ENCODE measurements at places on chromosomes 2 and 18.

DNA sequence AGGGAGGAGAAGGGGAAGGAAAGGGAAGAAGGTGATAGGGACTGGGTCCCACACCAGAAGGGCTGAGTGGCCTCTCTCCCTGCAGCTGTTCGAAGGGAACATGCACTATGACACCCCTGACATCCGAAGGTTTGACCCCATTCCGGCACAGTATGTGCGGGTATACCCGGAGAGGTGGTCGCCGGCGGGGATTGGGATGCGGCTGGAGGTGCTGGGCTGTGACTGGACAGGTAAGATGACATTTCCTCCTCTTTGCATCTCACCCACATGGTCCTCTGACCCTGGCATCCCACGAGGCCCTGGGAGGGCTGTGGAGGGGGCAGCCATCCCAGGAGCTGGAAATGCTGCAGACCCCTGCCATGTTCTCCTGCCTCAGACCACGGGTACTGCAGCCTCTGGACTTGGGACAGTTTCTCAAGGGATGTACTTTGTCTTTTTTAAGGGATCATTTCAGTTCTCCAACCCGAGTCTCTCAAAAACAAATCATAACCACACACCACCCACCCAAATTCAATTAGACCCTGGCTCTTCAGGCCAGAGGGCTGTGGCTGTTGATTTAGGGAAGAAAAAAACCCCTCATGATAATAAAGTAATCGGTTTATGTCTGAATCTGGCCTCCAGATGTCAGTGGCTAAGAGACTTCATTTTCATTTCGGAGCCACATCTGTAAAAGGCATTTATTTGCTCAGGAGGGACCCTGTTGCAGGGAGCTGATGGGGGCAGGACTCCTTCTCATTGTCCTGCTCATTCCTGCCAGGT is 63.5 kb downstream of the NRP2 start:
- no peak for DNase-seq

DNA sequence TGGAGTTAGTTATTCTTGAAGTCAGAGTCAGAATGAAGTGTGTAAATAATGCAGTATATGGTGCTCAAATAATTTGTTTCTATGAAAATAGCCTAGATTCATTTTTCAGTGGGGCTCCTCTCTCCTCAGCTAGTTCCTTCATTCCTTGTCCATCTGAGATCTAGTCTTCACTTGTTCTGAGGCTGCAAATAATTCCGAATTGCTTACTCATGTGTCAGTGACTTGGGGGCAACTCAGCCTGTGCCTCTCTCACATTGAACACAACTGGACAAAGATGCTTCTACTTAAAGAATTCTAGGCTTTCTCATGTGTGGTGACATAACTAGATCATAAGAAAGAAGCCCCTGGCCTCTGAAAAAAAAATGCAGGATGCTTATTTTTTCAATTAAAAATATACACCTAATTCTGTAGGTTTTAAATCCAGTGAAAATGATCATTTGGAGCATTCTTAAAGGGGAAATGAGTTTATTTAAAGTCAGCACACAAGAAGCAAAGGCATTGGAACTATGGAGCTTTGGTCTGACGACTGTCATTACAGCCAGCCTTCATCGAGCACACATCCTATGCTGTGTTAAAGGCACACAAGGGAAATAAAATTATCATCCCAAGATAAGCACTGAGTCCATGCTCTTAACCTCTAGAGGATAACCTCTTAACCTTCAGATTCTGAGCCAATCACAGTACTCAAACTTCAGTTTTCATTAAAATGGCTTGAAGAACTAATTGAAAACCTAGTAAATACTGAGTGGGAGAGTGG is 24.8 kb upstream of the SCN7A start:
- DNase-seq, result no peak

DNA sequence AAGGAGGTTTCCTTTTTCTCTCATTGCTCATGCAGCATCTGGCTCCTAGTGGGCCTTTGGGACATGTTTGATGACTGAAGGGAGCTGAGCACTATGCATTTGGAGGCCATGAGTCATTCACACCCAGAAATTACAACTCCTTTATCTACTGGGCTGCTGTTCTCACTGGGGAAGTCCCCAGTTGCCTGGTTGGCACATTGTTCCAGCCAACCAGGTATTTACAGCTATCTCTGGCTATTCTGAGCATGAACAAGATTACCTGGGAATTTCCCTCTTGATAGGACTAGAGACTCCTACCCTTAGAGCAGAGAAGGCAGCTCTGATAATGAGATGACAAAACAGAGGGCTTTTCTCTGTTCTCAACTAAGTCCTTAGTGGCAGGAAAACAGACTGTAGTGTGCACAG is 206.5 kb downstream of the SETBP1 start:
- DNase-seq, result no peak

DNA sequence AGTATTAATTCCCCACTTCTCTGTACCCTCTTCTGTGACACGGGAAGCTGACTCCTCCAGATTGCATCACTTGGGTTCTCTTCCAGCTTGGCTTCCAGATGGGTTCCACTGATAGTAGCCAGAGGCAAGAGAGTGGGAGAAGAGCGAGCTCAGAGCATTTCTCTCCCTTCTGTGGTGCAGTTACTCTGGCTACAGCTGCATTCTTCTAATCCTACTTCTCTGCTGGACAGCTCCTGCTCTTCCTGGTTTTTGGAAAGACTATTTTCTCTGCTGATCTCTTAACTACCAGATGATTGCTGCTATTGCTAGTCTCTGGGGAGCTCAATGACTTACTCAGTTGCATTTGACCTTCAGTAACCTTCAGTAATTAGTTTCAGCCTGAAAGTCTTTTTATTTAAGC is 187.5 kb upstream of the MAP2 start:
- DNase-seq, result no peak

GRCh38 chr2:176817061-176817565 is 395.5 kb upstream of the HNRNPA3 start:
- DNase-seq, result no peak

- DNase-seq, result no peak
Measured at GRCh38 chr18:54767098-54767497, 61.2 kb upstream of the RAB27B start.

- DNase-seq, result no peak
Measured at GRCh38 chr2:200750323-200750910, 61.3 kb upstream of the BZW1 start.

DNA sequence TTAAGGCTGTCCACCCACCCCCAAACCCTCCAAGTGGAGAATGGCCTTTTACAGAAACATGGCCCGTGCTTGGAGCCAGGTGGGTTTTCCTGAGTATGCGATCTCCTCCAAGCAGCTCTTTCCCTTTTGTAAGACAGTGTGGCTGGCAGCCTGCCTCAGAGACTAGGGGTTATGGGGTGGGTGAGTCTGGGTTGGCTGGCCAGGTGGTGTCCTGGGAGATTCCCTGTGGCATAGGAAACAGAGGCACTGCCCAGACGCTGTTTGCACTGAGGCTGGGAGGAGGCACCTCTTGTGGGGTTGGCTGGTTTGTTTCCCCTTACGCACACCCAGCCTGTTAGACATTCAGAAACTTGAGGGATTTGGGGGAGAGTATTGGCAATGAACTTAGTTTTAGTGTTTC is 82.3 kb upstream of the MCFD2 start:
- no peak for DNase-seq

GRCh38 chr2:219692521-219692920 is 65.1 kb downstream of the SLC4A3 start:
- DNase-seq, result no peak

GRCh38 chr2:96869281-96869821 is 529 bp downstream of the SEMA4C start:
- no peak for DNase-seq

GRCh38 chr18:3148930-3149535 is 70.7 kb downstream of the MYOM1 start:
- DNase-seq, result no peak

GRCh38 chr2:157692768-157693167 is 64.1 kb upstream of the ACVR1C start:
- DNase-seq, result no peak

DNA sequence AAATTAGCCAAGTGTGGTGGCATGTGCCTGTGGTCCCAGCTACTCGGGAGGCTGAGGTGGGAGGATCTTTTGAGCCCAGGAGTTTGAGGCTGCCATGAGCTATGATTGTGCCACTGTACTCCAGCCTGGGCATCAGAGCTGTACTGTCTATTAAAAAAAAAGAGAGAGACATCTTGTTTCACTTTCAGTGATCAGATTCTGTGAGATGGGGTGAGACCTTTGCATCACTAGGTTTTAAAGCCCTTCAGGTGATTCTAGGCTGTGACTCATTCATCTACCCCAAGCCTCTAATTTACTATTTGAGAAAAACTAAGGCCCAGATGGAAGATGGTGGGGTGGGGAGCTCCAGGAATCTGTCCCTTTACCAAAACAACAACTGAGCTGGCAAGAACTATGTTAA is 7.1 kb downstream of the C2orf92 start:
- DNase-seq, result no peak

- no peak for DNase-seq
Measured at GRCh38 chr2:104878863-104879512, 25.1 kb downstream of the POU3F3 start.

- no peak for DNase-seq
Measured at GRCh38 chr18:31451625-31452024, 4.1 kb downstream of the DSG3 start.

GRCh38 chr2:20962939-20963557 is 80.8 kb downstream of the APOB start:
- peak; percentile 56 for DNase-seq

DNA sequence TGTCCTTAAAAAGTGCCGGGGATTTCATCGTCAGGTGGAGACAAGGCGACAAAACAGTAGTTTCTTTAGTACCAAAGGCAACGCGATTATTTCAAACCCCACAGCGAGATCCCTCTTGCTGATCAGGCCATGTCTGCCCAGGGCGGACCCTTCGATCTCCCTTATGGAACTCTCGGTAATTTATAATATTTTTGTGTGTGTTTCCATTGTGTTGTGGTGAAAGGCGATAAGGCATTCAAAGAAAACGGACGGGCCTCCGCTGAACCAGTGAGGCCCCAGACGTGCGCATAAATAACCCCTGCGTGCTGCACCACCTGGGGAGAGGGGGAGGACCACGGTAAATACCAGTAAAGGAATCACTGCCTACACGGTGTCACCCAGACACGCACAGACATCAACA is 1.4 kb upstream of the GAD1 start:
- DNase-seq, result no peak

DNA sequence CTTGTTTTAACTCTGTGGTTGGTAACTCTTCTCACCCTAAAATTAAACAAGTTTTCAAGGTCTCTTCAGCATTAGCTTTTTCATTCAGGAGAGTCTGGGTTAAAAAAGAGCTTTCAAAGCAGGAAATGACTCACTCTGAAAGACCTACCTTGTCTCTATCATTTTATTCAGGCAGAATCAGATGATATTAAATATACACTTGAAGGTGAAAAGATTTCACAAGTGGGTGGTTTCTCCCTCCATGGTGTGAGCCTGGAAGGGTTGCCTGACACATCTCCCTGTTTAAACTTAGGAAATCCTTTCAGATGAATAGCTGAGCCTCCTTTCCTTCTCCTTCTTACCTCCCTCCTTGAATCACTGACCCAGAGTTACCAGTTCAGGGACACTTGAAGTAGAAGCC is 1402.0 kb upstream of the PIK3C3 start:
- no peak for DNase-seq

DNA sequence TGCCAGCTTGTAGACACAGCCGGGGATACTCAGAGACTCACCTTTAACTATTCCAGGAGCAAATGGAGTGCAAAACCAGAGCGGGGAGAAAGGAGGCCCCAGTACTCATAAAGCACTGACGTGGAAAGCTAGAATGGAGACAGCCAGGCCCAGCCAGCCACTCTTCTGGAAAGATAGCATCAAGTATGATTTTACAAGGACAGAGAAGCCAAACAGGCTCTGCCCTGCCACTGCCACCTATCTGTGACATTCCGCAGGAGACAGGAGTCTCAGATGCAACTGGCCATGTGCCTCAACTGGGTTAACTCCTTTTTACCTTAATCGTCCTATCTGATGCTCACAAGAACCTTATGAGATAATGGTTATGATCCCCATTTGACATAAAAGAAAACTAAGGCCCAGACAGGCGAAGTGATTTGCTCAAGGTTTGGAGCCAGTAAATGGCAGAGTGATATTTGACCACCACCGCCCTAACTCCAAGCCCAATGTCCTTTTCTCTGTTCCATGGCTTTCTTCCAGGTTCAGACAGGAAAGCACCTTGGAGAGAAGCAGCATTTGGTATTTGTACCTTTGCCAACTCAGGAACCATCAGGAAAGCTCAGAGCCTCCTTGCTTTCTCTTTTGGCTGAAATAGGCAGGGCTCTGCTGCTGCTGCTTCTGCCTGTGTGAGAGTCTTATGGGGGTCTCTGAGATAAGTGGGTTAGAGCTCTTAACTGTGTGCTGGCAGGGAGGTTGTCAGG is 15.6 kb downstream of the KIF3C start:
- DNase-seq, result no peak

GRCh38 chr2:96091141-96091710 is 25.1 kb downstream of the ADRA2B start:
- DNase-seq, result no peak

DNA sequence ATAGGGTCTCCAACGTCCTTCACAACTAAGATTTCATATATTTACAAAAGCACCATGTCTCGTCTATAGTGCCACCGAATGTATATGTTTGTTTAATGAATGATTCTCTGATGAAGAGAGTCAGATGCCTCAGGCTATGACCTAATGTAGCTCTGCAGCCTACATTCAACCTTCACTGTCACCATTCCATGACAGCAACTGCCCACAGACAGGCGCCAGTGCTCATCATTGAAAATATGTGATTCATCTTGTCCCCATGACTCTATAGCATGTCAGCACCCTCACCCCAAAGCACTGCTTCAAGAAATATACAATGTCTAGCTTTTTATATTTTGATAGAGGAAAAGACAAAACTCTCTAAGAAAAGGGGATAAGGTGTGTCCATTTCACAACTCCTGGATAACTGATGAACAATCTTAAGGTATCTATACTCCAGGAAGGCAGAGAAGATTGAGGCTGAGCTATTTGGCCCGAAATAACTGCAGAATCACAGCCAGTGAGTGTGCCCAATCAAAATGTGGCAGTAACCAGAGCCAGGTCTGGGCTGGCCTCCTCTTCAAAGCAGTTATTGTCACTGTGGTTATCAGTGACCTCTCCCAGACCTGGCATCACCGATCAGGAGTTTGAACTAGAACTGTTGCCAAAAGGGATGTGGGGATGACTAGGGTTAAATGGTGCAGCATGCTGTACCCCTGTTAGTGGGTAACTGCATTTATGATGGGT is 246.6 kb downstream of the SETBP1 start:
- DNase-seq, result no peak

- no peak for DNase-seq
Measured at GRCh38 chr2:238688193-238689153, 159.4 kb upstream of the TWIST2 start.
